ENCODE measurements at places on chromosomes 16 and 17. TPM values are rescaled to one million over a fixed set of nuclear protein-coding genes. Genes with fewer than 3 reads are reported as not detected.

GRCh38 chr16:54957403-54958166 lies 26.9 kb downstream of the IRX5 start:
- no peak overlapping the region for H3K4me3 ChIP-seq
- H3K27ac ChIP-seq = no peak overlapping the region
- no peak for DNase-seq
- H3K4me1 ChIP-seq = no peaks in the 10 kb centered on the region

DNA sequence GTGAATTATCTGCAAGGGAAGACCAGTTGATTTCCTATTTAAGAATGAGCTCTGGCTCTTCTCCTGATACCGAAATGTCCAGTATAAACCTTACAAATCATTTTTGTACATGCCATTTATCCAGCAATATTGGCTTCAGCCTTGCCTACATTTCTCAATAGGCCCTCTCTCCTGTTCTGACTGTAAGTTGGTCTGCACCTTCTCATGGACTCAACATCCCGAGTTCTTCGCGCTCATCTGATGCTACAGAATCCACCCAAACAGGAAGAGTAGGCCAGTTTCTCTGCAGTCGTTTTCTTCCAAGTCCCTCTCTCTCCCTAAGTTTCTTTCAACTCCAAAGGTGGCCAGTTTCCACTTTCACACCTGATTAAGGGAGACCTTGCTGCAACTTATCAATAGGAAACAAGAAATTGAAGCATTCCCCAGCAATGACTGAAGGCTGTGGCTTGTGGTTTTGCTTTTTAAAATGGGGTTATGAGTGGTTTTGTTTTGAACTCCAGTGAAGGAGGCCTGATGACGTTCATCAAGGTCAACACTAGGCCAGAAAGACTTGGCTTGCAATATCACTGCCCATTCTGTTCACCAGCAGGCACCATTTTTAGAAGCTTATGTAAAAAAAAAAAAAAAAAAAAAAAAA lies 383.0 kb downstream of the MAF start:
- H3K4me3 ChIP-seq = no peak overlapping the region
- H3K4me1 ChIP-seq = no peaks in the 10 kb centered on the region
- H3K27me3 ChIP-seq = no peaks in the 10 kb centered on the region
- no peak for DNase-seq

- H3K27me3 ChIP-seq = no peaks in the 10 kb centered on the region
- DNase-seq = no peak
- H3K4me1 ChIP-seq = no peaks in the 10 kb centered on the region
Observed at GRCh38 chr16:52491216-52491615, 55.7 kb downstream of the TOX3 start.

- no peak overlapping the region for H3K27ac ChIP-seq
- peak; percentile 63 for DNase-seq
- H3K4me3 ChIP-seq = no peak overlapping the region
Observed at GRCh38 chr16:785563-786535, 2.3 kb downstream of the RPUSD1 start.

DNA sequence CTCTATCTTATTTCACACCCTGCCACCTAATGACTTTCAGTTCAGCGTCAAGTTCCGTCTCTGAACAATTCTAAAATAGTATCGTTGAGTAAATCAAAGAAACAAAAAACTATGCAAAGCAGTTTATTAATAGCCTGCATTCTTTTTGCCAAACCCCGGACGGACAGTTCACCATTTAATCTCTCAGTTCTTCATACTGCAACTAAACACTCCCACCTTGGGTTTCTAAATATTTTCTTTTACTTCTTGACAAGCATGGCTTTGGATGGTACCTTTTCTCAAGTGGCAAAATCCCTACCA lies 1.2 kb downstream of the MYH11 start:
- peak overlapping the region; percentile 79 for H3K27ac ChIP-seq
- peaks cover 7% of the 10 kb centered on the region for H3K27me3 ChIP-seq
- peak overlapping the region; percentile 46 for H3K4me3 ChIP-seq
- peaks cover 23% of the 10 kb centered on the region for H3K4me1 ChIP-seq
- H3K36me3 ChIP-seq = no peaks in the 10 kb centered on the region

- H3K4me3 ChIP-seq = no peak overlapping the region
- H3K27me3 ChIP-seq = no peaks in the 10 kb centered on the region
- H3K27ac ChIP-seq = no peak overlapping the region
- no peaks in the 10 kb centered on the region for H3K36me3 ChIP-seq
- DNase-seq = no peak
Observed at GRCh38 chr17:57557416-57557815, 187.7 kb downstream of the CCDC182 start.

- DNase-seq = no peak
- H3K4me1 ChIP-seq = no peaks in the 10 kb centered on the region
- H3K36me3 ChIP-seq = no peaks in the 10 kb centered on the region
- no peak overlapping the region for H3K4me3 ChIP-seq
- no peaks in the 10 kb centered on the region for H3K27me3 ChIP-seq
Observed at GRCh38 chr16:83727018-83727417, 80.8 kb upstream of the HSBP1 start.

- DNase-seq = no peak
- no peaks in the 10 kb centered on the region for H3K36me3 ChIP-seq
- H3K27ac ChIP-seq = no peak overlapping the region
- H3K27me3 ChIP-seq = peaks cover 12% of the 10 kb centered on the region
- peak overlapping the region; percentile 37 for H3K4me3 ChIP-seq
Observed at GRCh38 chr16:52545222-52545897, 1.6 kb downstream of the TOX3 start.

DNA sequence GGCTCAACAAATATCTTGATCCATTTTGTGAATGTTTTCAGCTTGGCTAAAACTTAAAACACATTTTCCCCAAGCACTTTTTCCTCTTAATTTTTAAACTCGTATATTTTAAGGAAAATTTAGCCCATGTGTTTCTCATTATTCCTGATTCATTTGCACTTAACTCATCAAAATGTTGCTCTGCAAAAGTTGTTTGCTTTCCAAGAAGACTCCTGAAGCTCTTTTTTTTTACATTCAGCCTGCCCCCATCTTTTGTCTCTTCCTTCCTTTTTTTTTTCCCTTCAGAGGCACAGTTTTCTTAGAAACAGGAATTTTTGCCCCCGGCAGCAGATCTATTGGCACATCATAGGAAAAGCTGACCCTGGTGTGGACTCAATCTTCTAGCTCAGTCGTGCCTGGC lies 155.0 kb upstream of the SALL1 start:
- no peak overlapping the region for H3K27ac ChIP-seq
- no peak for DNase-seq
- H3K4me1 ChIP-seq = no peaks in the 10 kb centered on the region
- H3K27me3 ChIP-seq = no peaks in the 10 kb centered on the region

DNA sequence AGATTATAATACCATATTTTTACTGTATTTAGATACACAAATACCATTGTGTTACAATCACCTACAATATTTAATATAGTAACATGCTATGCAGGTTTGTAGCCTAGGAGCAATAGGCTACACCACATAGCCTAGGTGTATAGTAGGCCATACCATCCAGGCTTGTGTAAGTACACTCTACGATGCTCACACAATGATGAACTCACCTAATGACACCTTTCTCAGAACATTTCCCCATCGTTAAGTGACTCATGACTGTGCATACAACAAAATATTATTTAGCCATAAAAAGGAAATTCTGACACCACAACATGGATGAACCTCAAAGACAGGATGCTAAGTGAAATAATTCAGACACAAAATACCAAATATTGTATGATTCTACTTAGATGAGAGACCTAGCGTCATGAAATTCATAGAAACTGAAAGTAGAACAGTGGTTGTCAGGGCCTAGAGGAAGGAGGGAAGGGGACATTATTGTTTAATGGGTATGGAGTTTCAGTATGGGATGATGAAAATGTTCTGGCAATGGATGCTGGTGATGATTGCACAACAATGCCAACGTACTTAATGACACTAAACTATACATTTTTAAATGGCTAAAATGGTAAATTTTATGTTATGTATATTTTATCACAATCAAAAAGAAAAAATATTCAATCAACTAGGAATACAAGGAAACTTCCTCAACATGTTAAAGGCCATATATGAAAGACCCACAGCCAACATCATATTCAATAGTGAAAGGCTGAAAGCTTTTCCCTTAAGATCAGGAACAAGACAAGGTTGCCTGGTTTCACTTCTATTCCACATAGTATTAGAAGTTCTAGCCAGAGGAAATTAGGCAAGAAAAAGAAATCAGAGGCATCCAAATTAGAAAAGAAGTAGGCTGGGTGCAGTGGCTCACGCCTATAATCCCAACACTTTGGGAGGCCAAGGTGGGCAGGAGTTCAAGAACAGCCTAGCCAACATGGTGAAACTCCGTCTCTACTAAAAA lies 5.9 kb upstream of the C16orf87 start:
- no peak overlapping the region for H3K27ac ChIP-seq
- H3K27me3 ChIP-seq = no peaks in the 10 kb centered on the region
- H3K4me3 ChIP-seq = no peak overlapping the region
- H3K4me1 ChIP-seq = no peaks in the 10 kb centered on the region
- no peak for DNase-seq

DNA sequence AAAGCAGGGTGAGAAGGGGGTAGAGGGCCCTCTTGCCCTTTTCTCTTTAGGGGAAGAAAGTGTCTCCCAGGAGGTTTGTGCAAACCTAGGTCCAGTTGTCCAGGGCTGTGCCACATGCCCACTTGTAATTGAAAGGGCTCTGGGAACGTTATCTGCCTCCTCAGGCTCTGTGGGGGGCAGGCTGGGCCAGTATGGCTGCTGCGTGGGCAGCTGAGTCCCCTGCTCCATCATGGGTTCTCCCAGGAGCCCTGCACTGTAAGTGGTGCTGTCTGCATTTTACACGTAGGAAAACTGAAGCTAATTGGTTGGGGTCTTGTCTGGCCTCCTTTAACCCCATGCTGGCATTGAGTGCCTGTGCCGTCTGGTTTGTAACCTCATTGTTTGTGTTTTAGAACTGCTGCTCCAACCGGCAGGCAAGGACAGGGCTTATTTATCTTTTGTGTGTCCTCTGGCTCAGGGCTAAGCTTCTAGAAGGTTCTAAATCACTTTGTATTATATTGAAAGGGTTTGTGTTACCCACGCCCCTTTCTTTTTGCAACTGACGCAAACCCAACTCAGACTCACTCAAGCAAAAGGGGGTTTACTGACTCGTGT lies 117.7 kb upstream of the CIBAR2 start:
- H3K27ac ChIP-seq = no peak overlapping the region
- H3K27me3 ChIP-seq = no peaks in the 10 kb centered on the region
- H3K4me1 ChIP-seq = peaks cover 35% of the 10 kb centered on the region
- H3K36me3 ChIP-seq = no peaks in the 10 kb centered on the region
- H3K4me3 ChIP-seq = no peak overlapping the region

GRCh38 chr17:42607769-42608168 lies 1.4 kb downstream of the RETREG3 start:
- peaks cover 10% of the 10 kb centered on the region for H3K36me3 ChIP-seq
- no peaks in the 10 kb centered on the region for H3K27me3 ChIP-seq
- H3K4me1 ChIP-seq = no peaks in the 10 kb centered on the region
- H3K4me3 ChIP-seq = peak overlapping the region; percentile 91

DNA sequence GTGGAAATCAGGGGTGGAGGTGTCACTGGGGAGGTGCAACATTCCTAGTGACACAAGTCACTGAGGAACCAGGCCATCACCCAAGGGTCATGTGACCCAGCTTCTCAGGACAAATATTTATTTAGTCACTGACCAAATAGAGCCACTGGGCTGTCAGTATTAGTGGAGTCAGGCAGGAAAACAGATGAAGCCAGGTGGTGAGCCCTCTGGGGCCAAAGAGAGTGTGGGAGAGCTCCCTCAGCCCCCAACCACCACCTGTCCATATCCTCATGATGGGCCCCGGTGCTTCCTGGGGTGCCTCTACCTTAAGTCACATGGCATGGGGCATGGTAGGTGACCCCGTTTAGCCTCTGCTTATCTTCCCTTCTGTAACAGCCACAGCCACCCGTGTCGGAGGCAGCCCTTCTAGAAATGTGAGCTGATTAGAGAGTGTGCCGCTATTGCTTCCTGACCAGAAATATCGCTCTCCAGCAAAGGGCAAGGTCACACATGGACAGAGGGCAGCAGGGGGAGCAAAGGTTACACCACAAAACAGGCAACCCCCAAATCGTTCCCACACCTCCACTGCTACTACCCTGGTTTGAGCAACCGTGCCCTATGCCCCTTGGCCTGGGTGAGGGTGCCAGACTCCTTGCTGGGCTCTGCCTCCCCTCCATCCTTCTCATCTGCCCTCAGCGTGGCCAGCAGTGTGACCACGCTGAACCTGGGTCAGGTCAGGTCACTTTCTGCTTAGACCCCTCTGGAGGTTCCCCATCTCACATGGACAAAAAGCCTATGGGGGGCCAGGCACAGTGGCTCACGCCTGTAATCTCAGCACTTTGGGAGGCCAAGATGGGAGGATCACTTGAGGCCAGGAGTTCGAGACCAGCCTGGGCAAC lies 8.6 kb upstream of the AKTIP start:
- H3K4me3 ChIP-seq = no peak overlapping the region
- H3K4me1 ChIP-seq = no peaks in the 10 kb centered on the region
- H3K27ac ChIP-seq = no peak overlapping the region
- H3K27me3 ChIP-seq = no peaks in the 10 kb centered on the region
- no peaks in the 10 kb centered on the region for H3K36me3 ChIP-seq

DNA sequence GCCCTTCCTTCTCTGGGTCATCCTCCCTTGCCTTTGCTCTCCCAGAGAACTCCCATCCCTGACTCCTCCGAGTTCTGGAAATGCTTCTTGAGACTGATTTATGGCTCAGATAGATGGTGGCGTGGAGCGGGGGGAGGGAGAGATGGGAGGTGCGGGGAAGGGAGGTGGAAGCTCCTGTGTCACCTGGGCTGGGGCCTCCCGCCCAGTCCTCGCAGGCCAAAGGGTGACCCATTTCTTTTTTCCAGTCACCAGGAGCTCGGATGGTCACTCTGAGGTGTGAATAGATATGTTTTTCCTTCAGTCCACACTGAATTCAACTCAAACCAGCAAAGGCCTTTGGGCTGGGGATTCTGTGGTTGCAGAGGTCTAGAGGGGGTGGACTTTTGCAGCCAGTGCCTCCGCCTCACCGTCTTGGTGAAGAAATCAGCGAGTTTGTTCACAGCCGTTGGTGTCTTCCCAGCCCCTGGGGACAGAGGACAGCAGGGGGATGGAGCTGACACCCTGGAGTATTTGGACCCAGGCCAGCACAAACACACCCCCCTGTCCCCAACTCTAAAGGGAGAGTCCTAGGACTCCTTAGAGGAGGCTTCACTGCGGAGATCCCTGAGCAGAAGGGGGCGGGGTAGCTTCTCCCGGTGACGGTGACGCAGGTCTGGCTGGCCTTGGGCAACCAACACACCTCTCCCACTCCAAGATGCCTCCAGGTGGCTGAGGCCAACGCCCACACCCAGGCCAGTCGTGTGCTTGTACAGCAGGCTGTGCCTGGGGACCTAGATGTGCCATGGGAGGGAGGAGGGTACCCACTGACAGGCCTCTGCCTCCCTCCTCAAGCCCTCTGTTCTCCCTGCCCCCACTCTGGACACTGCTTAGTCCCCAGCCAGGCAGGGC lies 80.6 kb downstream of the AMFR start:
- no peak for DNase-seq
- H3K27ac ChIP-seq = no peak overlapping the region
- H3K27me3 ChIP-seq = no peaks in the 10 kb centered on the region
- H3K4me3 ChIP-seq = no peak overlapping the region

GRCh38 chr17:27530764-27531391 lies 74.6 kb downstream of the KSR1 start:
- no peaks in the 10 kb centered on the region for H3K27me3 ChIP-seq
- no peak for DNase-seq
- H3K4me1 ChIP-seq = peaks cover 18% of the 10 kb centered on the region
- no peak overlapping the region for H3K27ac ChIP-seq

The GNG13 gene
- total RNA-seq = not detected

The SLC47A1 gene
- total RNA-seq = 2.2 TPM

The PLK1 gene
- total RNA-seq = 0.71 TPM

The LONP2 gene
- total RNA-seq = 37.2 TPM

The NKIRAS2 gene
- 69.8 TPM for total RNA-seq

The DNAJA3 gene
- total RNA-seq = 47.6 TPM

The CACNG5 gene
- not detected for total RNA-seq

The GPRC5C gene
- total RNA-seq = 48.0 TPM

Measured in right atrium auricular region (tissue), 2 donors.